Neural crest cell (in vitro differentiated cells): ENCODE measurements at places on chromosomes 11 and 22.
A peak's percentile ranks its signal among the peaks of the same experiment; 100 is the strongest.

GRCh38 chr11:61951484-61952135, 1.5 kb downstream of the BEST1 start:
- no peak for DNase-seq

- no peak for DNase-seq
Measured at GRCh38 chr11:71951741-71952310, 23.0 kb downstream of the RNF121 start.

DNA sequence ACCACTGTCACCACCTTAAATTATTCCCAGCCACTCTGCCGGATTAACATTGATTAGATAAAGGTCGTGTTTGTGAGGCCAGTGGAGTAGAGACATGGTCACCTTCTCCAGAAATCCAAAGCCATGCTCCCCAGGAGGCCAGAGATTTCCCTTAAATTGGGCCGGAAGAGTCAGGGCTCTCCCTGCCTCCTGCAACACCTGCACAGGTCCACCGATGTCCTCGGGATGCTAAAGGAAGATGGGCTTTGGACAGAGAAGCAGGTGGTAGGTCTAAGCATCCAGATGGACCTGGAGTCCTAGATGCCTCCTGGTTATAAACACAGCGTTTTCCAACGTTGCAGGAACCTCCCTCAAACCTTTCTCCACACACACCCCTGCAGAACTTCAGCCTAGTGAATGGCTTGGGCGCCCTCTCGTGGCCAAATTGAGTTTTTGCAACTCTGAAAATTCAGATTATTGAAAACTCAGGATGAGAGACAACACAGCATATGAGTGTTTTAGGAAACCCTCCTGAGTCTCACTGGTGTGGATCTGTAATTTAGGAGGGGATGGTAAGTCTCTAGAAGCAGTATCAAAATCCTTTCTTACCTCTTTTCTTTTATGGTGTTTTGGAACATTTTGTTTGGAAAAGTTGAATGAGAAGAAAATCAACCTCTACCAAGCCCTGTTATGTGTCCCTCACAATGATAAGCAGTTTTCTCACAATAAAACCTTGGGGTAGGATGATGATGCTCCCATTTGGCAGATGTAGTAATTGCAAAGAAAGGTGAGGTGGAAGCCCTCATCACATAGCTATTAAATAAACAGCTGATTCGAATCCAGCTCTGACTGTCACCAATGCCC, 109.6 kb downstream of the RRAS2 start:
- peak; percentile 77 for DNase-seq

DNA sequence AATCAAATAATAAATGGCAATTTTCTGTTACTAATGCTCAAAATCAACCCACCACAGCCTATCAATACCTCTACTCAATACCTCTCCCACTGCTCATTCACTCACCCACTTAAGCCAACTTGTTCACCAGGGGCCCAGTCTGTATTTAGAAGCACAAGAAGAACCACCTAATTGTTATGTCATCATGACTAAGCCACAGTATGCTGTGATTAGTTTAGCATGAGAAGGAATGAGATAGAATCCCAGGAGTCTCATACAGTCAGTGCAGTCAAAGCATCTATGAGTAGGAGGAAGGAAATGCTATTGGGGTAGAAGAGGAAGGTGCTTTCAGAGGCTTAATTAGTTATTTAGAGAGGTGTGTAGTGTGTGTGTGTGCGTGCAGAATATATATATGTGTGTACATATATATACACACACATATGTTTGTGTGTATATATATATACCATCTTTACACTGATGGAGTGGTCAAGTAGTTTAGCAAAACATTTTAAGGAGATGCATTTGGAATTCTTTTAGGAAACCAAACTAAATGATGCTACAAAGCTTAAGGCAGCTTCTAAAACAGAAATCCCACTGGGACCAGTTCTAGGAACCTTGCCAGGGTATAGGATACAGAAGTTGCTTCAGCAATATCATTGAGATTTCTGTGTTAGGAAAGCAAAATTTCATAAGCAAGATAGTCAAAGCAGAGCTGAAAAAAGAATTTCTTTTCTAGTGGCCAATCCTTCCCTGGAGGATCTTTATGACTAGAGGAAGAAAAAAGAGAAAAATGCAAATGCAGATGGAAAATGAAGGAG, 27.5 kb downstream of the KCNA4 start:
- no peak for DNase-seq

- DNase-seq: no peak
Measured at GRCh38 chr22:37502342-37503182, 16.4 kb upstream of the MFNG start.

DNA sequence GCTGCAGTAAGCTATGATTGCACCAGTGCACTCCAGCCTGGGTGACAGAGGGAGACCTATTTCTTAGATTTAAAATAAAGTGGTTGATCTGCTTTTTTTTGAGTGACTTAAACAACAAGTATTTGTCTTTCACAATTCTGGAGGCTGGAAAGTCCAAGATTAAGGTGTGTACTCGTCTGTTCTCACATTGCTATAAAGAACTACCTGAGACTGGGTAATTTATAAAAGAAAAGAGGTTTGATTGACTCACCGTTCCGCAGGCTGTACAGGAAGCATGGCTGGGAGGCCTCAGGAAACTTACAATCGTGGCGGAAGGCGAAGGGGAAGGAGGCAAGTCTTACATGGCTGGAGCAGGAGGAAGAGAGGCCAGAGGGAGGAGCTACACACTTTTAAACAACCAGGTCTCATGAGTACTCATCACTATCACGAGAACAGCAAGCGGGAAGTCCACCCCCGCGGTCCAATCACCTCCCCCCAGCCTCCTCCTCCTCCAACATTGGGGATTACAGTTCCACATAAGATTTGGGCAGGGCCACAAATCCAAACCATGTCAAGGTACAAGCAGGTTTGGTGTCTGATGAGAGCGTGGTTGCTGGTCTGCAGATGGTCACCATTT, 19.7 kb upstream of the OSBPL5 start:
- no peak for DNase-seq

DNA sequence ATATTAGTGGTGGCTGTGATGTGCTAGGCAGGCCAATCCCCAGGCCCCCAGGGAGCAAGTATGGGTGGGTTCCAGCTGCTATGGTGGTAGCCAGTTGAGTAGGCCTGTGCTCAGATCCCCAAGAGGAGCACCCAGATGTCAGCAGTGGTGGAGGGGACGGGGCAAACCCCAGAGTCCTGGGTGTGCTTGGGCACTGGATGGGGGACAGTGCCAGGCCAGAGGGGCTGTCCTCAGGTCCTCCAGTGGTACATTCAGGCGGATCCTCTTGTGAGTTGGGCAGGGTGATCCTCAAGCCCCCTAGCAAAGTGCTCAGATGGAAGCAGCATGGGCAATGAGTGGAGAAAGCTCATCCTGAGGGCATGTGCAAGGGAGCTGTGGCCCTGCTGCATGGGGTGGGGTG, 26.0 kb downstream of the CFAP300 start:
- DNase-seq: no peak

DNA sequence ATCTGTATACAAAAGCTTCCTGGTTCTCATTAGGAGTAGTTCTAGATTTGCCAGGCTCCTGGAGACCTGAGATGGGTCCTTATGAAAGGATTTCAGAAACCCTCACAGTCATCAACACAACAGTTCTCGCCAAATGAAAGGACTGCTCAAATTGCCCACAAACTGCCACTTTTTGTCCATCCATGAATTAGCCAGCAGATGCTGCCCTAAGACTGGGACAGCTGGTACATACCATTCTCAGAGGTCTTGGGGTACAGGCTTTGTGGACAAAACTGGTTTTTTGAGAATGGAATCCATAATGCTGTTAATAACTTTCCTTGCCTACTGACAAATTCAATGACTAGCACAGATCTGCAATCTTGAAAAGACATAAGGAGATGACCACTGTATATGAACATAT, 23.4 kb upstream of the BDNF start:
- no peak for DNase-seq

GRCh38 chr11:112612250-112612849, 348.9 kb upstream of the NCAM1 start:
- DNase-seq: peak; percentile 20

DNA sequence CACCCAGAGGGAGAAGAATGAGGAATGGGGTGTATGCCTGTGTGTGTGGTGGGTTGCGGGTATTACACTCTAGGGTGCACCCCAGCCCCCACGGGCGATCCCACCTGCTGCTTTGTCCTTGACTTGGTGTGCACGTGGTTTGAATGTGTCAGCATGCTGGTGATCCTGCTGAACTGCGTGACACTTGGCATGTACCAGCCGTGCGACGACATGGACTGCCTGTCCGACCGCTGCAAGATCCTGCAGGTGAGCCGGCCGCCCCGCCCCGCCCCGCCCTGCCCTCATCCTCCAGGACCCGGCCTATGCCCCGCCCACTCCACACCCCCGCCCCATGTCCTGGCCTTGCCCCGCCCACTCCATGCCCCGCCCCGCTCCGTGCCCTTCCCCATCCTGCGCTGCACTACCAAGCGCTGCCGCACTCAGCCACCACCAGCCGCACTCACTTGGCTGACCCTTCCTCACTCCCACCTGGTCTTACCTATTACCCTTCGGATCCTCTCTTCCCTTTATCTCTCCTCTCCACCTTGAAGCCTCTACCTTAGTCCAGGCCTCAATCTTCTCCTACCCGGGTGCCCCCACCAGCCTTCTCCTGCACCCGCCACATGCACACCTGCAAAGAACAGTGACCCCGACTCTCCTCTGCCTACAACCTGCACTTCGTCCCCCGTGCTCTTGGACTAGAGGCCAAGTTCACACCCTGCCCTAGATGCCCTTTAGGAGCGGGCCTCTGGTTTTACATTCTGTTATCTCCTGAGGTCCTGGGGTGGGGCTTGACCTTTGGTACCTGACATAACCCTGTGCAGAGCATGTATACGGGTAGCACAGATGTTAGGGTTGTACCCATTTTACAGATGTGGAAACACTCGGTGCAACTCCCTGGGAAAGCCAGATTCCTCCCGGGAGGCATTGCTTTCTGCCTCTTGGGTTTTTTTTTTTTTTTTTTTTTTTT, 27.7 kb downstream of the CACNA1I start:
- peak; percentile 54 for DNase-seq

- DNase-seq: no peak
Measured at GRCh38 chr11:117444711-117445658, 117.3 kb downstream of the CEP164 start.

- no peak for DNase-seq
Measured at GRCh38 chr11:17244046-17244445, 32.5 kb upstream of the NUCB2 start.
